ENCODE measurements at places on chromosomes 2 and 18. TPM values are rescaled to one million over a fixed set of nuclear protein-coding genes. Genes with fewer than 3 reads are reported as not detected.

DNA sequence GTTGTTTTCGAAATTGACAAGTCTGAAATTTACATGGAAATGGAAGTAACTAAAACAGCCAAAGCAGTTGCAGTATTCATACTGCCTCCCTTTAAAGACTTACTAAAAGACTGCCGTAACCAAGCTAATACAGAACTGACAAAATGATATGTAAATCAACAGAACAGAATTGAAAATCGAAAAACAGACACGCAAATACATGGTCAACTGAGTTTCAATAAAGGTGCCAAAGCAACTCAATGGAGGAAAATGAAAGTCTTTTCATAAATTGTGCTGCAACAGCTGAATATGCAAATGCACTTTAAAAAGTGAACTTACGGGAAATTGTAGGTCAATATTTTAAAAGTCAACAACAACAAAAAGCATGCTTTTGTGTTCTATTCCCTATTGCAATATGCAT lies 34.2 kb downstream of the TMEM131 start:
- DNase-seq: no peak

GRCh38 chr2:168158586-168158985 lies 88.8 kb downstream of the STK39 start:
- DNase-seq: no peak

- DNase-seq: no peak
Observed at GRCh38 chr18:28005164-28005563, 171.8 kb downstream of the CDH2 start.

DNA sequence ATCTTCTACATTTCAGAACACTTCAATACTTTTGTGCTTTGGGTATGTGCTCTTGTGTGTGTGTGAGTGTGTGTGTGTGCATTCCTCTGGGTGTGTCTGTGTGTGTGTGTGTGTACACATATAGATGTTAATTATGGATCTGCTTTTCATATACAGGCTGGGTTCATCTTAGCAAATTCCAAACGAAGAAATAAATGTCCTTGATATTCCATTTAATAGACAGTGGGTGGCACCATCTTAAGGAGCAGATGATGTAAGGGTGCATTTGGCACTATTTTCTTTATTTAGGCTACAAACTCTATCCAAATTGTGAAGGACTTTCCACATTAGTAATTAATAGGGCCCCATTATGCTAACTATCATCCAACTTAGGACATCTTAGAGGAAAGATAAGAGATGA lies 425.8 kb upstream of the POU3F3 start:
- no peak for DNase-seq

DNA sequence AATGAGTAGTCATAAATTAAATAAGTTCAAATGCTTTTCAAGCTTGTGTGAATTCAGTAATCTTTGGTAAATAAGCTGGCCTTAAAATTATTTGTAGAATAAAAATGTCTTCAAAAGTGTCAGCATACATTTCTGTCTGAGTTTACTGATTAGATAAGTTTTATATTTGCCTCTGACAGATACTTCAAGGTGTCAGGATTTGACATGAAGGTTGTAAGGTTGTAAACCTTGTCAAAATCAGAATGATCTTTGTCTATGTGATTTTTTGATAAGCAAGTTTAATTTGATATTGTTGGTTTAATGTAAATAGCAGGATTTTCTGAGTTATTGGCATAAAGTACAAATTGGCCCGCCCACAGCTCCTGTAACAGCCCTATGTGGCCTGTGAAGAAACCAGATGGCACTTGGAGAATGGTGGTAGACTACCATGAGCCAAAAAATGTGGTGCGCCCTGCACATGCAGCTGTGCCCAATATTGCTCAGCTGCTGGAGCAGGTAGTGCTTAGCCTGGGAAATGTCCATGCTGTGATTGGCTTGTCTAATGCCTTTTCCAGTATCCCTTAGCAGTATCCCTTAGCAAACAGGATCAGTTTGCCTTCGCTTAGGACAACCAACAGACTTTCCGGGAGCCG lies 188.0 kb upstream of the SPHKAP start:
- DNase-seq: no peak

GRCh38 chr2:172582656-172583055 lies 26.8 kb downstream of the PDK1 start:
- no peak for DNase-seq

DNA sequence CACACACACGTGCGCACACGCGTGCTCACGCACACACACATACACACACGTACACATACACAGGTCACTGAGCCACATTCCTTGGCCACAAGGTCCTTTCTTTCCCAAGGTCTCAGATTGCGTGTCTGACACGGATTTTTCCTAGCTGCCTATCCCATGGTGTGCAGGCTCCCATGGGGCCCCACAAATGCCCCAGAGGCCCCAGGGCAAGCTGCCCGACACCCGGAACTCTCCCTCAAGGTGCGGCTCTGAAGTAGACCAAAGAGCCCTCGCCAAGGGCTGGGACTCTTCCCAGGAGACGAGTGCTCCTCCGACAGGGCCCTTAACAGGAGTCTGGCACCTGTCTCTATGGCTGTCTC lies 46.7 kb downstream of the SDC1 start:
- DNase-seq: no peak

DNA sequence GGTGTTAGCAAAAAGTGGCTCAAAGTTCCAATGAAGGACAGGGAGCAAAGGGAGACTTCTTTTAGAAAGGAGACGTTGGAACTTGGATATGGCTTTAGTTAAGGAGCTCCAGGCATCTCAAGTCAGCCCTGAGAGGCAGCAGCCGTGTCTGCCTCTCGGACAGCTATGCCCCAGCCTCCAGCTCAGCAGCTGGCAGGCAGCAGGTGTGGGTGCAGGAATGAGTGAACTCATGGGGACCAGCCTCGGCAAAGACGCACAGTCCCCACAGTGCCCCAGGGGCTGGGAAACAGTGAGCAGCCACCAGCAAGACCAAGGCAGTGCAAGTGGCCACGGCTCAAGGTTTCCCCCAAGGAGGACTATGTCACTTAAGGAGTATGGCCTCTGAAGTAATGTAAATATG lies 1.6 kb upstream of the LRRFIP1 start:
- no peak for DNase-seq

DNA sequence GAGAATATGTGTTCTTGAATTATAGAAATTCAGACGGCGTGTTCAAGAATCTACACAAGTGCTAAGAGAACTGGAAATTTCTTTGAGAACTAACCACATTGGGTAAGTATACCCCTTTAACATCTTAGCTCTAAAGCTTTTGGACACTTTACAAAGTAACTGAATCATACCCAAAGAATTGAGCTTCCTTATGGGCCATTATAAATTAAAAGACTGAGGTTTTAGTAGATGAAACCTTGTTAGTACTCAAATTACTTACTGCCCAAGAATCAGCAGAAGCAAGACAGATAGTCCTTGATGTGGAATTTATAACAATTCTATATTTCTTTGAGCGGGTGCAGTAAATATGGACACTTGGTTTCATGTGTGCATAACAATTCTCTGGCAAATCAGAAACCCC lies 168.3 kb downstream of the PRPF40A start:
- no peak for DNase-seq

GRCh38 chr18:33733376-33733775 lies 155.4 kb downstream of the ASXL3 start:
- DNase-seq: no peak

UGT1A6 gene
- not detected for total RNA-seq

FABP1 gene
- total RNA-seq: not detected

RAB27B gene
- total RNA-seq: 0.88 TPM

Data from SJSA1 (cell line).